ENCODE measurements at places on chromosomes 1 and 21.

DNA sequence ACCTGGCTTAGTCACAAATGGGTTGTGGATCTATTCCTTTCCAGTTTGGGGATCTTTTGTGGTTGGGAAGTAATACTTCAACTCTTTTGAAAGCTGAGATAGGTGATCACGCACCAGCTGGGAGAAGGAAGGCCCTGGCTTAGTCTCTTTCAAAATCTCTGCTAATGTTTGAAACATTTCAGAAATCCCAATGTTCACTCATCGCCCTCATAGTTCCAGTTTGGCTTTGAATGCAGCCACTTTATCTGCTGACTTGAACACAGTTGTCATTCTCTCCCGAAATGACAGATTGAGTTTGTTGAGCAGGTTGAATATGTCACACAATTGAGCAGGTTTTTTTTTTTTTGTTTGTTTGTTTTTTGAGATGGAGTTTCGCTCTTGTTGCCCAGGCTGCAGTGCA, 24.6 kb downstream of the RASAL2 start:
- DNase-seq, result no peak

DNA sequence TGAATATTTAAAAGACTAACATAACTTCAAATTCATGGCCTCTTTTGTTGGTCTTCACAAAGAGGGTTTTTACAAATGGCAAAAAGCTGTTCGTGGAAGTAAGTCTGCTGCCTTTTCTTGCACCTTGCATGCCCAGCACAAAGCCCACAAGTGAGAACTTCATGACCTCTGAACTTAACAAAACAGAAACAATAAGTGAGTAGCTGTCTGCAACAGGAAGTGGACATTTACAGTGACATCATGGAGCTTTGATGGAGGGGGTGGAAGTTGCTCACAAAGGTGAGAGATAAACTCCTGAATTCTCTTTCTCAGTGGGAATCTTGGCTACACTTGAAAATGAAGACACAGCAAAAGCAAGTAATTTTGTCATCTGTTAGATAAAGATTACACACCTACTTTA, 303.3 kb upstream of the DEPDC1 start:
- no peak for DNase-seq

GRCh38 chr1:110816945-110817344, 56.0 kb upstream of the CD53 start:
- no peak for DNase-seq

- DNase-seq, result no peak
These were observed 37.2 kb downstream of the ETNK2 start for GRCh38 chr1:204114606-204115005.

DNA sequence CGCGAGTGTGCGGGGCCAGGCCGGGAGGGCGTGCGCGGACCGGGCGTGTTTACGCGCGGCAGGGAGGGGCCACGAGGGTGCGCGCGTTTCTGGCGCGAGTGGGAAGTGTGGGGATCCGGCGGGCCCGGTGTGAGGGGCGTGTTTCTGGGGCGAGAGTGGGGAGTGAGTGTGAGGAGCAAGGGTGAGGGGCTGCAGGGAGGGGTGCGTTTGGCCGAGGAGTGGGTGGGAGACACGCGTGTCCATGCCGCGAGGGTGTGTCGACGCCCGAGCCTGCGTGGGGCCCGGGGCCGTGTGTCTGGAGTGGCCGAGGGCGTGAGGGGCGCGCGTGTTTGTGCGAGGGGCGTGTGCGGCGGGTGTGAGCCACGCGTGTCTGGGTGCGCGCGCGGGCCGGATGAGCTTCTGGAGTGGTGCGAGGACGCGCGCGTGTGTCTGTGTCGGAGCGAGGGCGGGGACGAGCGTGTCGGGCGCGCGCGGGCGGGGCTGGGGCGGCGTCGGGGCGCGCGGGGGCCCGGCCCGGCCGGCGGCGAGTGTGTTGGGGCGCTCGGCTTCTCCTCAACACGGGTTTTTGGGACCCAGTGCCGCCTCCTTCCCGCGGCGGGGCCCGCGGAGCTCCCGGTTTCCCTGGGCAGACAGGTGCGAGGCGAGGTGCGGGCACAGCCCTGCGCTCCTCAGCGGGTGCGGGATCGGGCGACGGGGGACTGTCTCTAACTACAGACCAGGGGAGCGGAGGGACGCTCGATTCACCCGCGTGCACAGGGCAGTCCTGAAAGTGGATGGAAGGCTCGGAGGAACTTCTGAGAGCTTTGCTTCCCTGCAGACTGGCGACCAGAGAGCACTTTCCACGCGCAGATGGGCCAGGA, 65.8 kb upstream of the VAMP3 start:
- no peak for DNase-seq

DNA sequence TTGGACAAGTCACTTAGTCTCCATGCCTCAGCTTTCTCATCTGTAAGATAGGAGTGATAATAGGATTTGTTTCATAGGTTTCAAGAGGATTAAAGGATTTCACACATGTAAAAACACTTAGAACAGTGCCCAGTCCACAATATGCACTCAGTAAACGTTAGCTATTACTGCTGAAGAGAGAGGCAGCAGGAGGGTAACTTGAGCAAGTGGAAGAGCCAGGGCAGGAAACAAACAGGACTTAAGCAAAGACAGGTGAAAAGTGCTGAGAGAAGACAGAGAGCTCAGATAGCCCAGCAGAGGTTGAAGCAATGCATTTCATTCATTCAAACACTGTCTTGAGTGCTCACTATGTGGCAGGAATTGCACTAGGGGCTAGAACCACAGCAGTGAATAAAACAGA, 21.1 kb upstream of the H3-3A start:
- no peak for DNase-seq

DNA sequence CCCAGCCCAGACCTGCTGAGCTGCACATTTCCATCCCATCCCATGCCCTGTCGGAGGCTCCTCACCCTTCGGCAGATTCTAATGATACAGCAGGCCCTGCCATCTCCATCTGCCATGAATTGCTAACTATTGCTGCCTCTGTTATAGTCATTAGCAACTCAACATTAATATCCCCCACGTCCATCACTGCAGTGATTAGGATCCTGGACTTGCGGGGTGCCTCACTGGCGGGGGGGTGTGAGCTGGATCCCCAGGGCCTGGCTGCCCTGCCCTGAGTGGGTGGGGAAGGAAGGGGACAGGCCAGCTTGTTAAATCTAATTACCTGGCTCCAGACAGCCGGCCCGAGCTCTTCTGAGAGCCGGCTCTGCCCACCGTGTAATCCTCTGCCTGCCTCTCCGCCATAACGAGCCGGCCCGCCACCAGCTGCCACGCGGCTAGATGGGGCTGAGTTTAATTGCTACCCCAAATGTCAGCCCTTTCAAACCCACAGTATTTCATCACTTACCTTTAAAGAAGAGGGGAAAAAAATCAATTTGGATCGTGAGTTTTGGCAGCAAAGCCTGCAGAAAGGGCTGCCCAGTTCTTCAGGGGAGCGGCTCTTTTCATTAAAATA, 227.3 kb upstream of the CSF3R start:
- no peak for DNase-seq

- no peak for DNase-seq
These were observed 9.7 kb downstream of the ATP2B4 start for GRCh38 chr1:203636291-203636690.

- DNase-seq, result no peak
These were observed 53.3 kb downstream of the ZFYVE9 start for GRCh38 chr1:52195161-52195560.

- DNase-seq, result no peak
These were observed 73.1 kb upstream of the USP24 start for GRCh38 chr1:55288245-55288644.

- DNase-seq, result no peak
These were observed 80.8 kb downstream of the MAP3K7CL start for GRCh38 chr21:29211205-29211604.

DNA sequence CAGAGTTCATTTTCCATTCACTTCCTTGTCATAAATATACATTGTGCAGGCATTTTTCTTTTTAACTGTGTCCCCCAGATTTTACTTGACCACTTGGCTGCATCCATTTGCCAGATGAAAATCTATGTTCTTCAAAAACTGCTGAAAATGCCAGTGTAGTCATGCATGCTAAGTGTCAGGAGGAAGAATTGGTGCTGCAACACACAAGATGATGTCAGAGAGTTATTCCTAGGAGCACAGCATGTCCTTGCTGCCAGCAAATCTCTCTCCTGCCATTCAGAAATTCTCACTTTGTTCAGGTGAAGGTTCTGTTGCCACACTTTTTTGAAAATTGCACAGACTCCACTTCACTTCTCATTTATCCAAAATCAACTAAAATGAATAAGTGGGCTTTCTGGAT, 106.4 kb upstream of the MAGI3 start:
- DNase-seq, result no peak
